ENCODE measurements at places on chromosomes 12 and 14. TPM values are rescaled to one million over a fixed set of nuclear protein-coding genes. Genes with fewer than 3 reads are reported as not detected.

ENDOU gene
- 0.31 TPM for total RNA-seq

DNA sequence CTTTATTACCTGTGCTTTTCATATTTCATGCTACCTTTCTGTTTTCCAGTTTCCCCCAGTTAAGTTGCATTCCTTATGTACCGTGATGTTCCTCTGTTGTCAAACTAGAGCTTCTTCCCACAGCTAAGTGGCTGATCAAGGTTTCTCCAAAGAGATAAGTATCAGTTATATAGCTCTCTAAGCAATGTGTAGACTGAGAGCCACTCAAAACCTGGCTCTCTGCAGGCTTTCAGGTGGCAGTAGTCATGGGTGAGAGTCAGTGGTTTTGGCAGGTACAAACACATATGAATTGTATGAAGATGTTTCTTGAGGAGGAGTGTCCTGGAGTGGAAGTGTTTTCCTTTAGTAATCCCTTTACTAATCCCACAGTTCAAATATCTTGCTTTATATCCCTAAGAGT is 28.4 kb downstream of the TXNRD1 start:
- no peaks in the 10 kb centered on the region for H3K4me1 ChIP-seq
- no peaks in the 10 kb centered on the region for H3K36me3 ChIP-seq
- no peak overlapping the region for H3K4me3 ChIP-seq
- no peaks in the 10 kb centered on the region for H3K27me3 ChIP-seq

- DNase-seq, result no peak
- H3K4me3 ChIP-seq, result no peak overlapping the region
- H3K27ac ChIP-seq, result no peak overlapping the region
- H3K36me3 ChIP-seq, result no peaks in the 10 kb centered on the region
- no peaks in the 10 kb centered on the region for H3K4me1 ChIP-seq
- no peaks in the 10 kb centered on the region for H3K27me3 ChIP-seq
Observed at GRCh38 chr14:42070031-42070430, 463.4 kb downstream of the LRFN5 start.

DNA sequence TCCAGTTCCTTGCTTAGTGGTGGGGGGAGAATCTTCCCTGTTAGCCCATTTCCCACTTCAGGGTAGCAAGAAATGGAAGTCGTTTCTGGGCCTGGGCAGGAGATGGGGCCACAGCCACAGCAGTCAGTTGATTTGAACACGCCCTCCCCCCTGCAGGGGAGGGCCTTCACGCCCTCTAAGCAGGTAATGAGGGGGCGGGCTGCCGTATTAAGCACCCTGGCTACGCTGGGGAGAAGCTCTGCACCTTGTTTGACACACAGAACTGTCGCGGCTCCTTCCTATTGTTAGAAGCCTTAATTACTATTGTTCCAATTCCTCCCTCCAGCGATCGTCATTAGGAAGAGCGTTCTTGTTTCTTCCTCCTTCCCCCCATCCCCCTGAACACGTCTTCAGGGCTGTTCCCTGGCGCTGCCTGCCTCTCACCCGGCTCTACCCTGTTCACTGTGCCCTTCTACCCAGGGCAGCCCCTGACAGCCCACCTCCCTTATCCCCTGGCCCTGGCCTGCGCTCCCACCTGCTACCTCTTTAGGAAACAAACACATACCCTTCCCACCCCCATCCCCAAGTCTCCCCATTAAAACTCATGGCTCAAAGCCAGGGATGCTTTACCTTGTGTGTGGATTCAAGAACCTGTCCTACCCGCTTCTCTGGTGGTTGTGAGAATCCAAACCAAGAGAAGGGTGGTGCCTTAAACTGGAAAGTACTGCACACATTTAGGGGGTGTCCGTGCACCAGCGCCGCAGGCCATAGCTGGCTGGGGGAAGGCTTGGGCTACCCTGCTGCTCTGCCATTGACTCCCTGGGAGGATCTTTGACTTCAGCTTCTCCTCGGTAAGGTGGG is 137.6 kb downstream of the TSPAN9 start:
- peaks cover 6% of the 10 kb centered on the region for H3K36me3 ChIP-seq
- peaks cover 21% of the 10 kb centered on the region for H3K4me1 ChIP-seq
- no peak overlapping the region for H3K4me3 ChIP-seq
- H3K27ac ChIP-seq, result peak overlapping the region; percentile 43
- peak; percentile 60 for DNase-seq

DCN gene
- total RNA-seq, result 590 TPM

DNA sequence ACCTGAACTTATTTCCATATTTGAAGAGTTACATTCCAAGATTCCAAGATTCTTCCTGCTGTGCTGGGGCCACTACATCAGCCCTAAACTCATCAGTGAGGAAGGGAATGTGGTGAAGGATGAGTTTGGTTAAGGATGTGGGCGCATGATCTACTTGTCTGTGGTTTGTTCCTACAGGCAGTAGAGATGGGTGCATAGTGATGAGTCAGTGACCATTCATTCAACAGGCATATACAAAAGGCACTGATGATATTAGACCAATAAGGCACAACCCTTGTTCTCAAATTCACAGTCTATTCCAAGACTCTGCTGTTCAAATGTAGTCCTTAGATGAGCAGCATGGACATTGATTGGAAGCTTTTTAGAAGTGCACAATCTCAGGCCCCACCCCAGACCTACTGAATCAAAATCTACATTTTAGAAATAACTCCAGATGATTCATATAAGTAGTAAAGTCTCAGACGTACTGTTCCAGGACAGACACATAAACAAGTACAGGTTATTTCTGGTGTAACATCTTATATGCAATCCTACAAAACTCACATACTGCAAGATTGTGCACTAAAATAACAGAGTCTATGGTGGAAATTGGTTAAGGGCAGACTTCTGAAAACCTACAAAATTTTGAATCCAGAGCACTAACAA is 47.7 kb upstream of the MAP3K9 start:
- no peaks in the 10 kb centered on the region for H3K27me3 ChIP-seq
- no peak overlapping the region for H3K4me3 ChIP-seq
- no peaks in the 10 kb centered on the region for H3K4me1 ChIP-seq
- H3K27ac ChIP-seq, result no peak overlapping the region

- no peaks in the 10 kb centered on the region for H3K4me1 ChIP-seq
- no peaks in the 10 kb centered on the region for H3K36me3 ChIP-seq
- H3K4me3 ChIP-seq, result no peak overlapping the region
- no peak overlapping the region for H3K27ac ChIP-seq
- H3K27me3 ChIP-seq, result no peaks in the 10 kb centered on the region
- DNase-seq, result no peak
Observed at GRCh38 chr12:1357711-1358110, 236.7 kb downstream of the FBXL14 start.

- DNase-seq, result peak; percentile 30
- H3K4me3 ChIP-seq, result peak overlapping the region; percentile 97
- H3K36me3 ChIP-seq, result no peaks in the 10 kb centered on the region
- peak overlapping the region; percentile 90 for H3K27ac ChIP-seq
- H3K4me1 ChIP-seq, result no peaks in the 10 kb centered on the region
- H3K27me3 ChIP-seq, result no peaks in the 10 kb centered on the region
Observed at GRCh38 chr14:77615361-77616132, 890 bp downstream of the SPTLC2 start.

- H3K27me3 ChIP-seq, result no peaks in the 10 kb centered on the region
- no peak overlapping the region for H3K27ac ChIP-seq
- H3K4me3 ChIP-seq, result no peak overlapping the region
- no peaks in the 10 kb centered on the region for H3K36me3 ChIP-seq
Observed at GRCh38 chr14:51185180-51185579, 54.9 kb upstream of the TMX1 start.

DNA sequence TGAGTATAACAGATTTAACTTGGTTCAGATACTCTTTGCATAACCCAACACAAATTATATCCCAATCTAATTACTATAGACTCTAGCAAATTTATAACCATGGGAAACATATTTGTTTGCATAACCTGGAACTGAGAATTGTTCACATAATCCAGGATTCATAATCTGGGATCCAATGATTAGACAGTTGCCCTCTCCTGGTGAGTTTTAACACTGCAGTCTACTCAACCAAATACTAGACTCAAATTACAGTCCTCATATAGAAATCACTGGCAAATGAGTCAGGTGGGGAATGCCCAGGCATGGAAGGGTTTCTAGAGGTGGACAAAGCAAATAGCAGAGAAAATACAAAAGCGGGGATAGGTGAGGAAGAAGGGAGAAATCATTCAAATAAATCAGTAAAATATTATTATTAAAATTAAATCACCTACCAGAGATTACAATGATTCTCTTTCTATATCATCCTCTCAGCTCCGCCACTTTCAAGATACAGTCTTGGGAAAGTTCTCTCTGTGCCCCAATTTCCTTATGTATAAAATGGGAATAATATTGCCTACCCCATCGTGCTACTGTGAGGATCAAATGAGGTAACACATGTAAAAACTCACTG is 9.4 kb downstream of the GCH1 start:
- H3K27ac ChIP-seq, result no peak overlapping the region
- no peaks in the 10 kb centered on the region for H3K36me3 ChIP-seq
- H3K27me3 ChIP-seq, result no peaks in the 10 kb centered on the region
- H3K4me1 ChIP-seq, result peaks cover 3% of the 10 kb centered on the region
- peak; percentile 49 for DNase-seq
- no peak overlapping the region for H3K4me3 ChIP-seq

CCND2 gene
- 93.9 TPM for total RNA-seq

DNA sequence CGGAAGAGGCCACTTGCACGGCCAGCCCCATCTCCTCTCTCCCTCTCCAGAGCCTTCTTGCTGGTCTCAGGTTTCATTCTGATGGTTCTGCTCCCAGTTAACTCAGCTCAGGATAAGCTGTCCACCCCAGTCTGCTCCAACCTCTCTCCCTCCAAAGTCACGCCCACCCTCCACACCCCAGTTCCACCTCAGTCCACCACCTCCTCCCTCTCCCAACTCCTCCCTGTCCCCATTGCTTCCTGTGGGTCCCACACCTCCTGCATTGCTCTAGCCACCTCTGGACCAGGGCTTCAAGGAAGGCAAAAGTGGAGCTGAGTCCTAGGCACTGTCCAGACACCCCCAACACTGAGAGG is 13.1 kb downstream of the KRT71 start:
- no peaks in the 10 kb centered on the region for H3K27me3 ChIP-seq
- H3K27ac ChIP-seq, result no peak overlapping the region
- no peak overlapping the region for H3K4me3 ChIP-seq
- H3K36me3 ChIP-seq, result no peaks in the 10 kb centered on the region
- no peaks in the 10 kb centered on the region for H3K4me1 ChIP-seq

GNPTAB gene
- 52.1 TPM for total RNA-seq

L2HGDH gene
- total RNA-seq, result 7.0 TPM

DNA sequence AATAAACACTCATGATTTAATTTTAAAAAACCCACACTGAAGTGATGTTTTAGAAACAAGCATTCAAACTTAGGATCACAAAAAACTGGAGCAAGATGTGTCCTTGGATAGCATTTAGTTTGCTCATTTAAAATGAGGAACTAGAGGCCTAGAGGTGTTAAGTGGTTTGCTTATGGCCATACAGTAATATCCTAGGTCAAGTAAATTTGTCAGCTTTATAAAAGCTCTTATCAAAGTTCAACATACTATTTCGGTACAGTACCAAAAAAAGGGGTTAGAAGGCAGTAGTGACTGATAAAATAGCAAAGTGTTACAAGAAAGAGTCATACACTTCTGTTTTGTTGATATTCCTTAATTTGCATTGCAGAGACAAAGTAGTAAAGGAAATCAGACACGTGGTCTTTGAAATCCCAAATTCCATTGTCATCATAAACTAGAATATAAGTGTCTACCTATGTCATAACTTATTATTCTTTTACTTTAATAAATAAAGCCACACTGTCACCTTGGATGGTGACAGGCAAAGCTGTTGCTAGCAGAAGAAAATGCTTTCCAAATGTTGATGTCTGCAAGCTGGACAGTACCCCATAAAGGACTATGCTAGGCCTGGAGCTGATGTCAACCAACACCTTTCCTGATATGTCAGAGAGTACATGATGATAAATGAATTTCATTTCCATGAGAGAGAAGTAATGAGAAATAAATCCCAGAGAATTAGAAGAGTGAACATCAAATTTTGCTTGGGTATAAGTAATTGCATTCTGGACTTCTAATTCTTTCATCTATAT is 17.6 kb upstream of the SRP54 start:
- no peak for DNase-seq
- H3K4me3 ChIP-seq, result no peak overlapping the region
- H3K27me3 ChIP-seq, result no peaks in the 10 kb centered on the region
- no peak overlapping the region for H3K27ac ChIP-seq
- peaks cover 7% of the 10 kb centered on the region for H3K36me3 ChIP-seq
